Hindlimb muscle (tissue), 1 donor: ENCODE measurements at places on chromosomes 2 and 18.

DNA sequence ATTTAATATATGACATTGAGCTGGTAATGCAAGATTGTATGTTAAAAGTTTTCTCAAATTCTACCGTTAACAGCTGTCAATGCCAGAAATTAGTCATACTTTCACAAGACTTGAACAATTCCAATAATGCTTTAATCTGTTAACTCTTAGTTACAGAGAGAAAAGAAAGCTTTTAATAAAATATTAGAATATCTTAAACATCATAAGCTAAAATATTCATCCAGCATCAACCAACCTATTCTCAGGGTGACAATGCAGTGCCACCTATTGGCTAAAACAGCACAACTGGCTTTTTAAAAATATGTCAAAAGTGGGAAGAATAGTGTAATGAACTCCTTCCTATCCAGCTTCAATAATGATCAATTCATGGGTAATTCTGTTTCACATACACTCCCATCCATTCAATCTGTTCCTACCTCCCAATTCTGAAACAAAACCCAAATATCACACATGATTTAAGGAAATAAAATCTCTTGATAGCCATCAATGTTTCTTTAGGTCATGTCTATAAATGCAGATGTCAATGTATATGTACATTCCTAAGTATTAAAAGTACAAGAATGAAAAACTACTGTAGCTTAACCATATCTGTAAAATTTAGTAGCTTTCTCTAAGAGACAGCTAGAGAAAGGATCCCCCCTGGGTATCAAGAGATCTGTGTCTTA is 79.8 kb upstream of the CCDC141 start:
- peak; percentile 10 for DNase-seq

- no peak for DNase-seq
These were observed 964.1 kb upstream of the NXPH2 start for GRCh38 chr2:139744273-139744672.

DNA sequence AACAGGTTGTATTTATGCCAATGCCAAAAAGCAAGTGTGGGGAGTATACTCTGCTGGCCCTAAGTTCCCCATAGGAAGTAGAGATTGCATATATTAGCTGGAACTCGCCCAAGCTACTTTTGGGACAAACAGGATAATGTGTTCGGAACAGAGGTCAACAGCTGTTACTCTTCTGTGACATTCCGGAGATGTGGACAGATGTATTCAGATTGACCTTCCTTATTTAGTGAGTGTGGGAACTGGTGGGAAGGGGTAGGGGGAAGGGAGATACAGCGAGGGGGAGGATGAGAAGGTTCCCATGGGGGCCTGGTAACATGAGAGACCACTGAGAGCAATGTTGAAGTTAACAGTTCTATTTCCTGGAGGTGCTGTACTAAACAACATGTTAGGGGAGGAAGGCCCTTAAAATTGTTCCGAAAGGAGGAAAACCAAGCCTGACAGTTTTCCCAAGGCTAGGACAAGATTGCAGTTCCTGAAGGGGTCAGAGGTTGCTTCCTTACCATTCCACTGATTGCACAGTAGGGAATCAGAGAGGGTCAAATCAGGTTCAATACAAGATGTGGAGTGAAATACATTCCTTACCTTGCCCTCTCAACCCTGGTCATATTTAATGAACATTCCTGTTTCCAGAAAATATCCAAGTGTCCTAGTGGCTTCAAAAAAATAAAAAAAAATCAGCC is 14.3 kb upstream of the CD28 start:
- DNase-seq = peak; percentile 51

- no peak for DNase-seq
These were observed 91.5 kb upstream of the TMEFF2 start for GRCh38 chr2:192286093-192286701.

- no peak for DNase-seq
These were observed 1.2 kb downstream of the SERPINB5 start for GRCh38 chr18:63477968-63478367.

DNA sequence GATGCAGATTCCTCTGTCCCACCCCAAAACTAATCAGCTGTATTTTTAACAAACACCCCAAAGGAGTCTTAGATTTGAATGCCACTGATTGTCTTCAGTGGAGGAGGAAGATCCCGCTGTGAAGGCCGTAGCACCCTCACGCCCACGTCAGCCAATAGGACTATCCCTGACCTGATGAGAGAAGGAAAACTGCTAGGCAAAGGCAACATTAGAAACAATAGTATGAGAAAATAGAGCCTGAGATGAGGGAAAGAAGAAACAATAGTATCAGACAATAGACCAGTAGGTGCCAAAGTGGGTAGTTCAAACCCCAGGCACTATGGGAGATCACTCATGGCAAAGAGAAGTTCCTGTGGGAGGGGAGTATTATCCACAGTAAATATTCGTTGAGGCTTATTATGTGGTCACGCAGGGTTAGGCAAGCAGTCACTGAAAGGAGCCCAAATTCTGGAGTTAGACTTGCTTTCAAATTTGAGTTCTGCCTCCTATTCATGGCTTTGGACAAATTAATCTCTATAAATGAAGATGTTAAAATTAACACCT is 2.8 kb downstream of the PCBP1 start:
- no peak for DNase-seq

DNA sequence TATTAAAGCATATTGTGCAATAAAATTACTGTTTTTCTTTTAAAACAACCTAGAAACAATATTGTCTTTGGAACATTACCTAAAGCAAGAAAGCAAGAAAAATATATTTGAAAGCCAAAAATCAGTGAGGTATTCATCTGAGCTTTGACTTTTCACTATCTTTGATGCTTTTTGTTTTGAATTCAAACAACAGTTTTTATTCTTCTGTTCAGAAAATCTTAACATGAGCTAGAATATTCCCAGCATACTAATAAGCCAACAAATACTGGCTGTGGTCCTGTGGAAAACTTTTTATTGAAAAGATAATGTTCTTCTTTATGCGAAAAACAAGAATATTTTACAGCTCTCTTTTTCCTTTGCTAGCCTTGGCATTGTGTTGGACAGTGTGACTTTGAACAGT is 19.8 kb downstream of the FAM171B start:
- DNase-seq = peak; percentile 39

- DNase-seq = no peak
These were observed 27.6 kb downstream of the BCL2L11 start for GRCh38 chr2:111148225-111148873.

- DNase-seq = no peak
These were observed 77.8 kb upstream of the PMAIP1 start for GRCh38 chr18:59821983-59822382.

GRCh38 chr2:24016376-24016761 is 6.5 kb downstream of the MFSD2B start:
- DNase-seq = no peak

DNA sequence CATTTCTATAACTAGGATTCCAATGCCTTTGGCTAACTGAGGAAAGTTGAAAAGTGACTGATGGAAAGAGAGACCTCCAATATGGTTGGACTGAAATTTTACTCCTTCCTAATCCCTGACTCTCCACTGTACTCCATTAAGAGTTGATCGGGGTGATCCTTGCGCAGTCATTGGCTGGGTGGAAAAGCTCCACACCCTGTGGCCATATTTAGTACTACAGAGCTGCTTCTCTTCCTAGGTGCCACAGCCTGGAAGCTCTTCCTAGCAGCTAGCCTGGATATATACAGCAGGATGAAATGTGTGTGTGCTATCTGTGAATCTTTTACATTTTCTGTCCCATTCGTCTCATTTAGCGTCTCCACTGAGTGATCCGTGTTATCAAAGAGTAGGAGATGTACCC is 71.2 kb downstream of the MEP1B start:
- no peak for DNase-seq

DNA sequence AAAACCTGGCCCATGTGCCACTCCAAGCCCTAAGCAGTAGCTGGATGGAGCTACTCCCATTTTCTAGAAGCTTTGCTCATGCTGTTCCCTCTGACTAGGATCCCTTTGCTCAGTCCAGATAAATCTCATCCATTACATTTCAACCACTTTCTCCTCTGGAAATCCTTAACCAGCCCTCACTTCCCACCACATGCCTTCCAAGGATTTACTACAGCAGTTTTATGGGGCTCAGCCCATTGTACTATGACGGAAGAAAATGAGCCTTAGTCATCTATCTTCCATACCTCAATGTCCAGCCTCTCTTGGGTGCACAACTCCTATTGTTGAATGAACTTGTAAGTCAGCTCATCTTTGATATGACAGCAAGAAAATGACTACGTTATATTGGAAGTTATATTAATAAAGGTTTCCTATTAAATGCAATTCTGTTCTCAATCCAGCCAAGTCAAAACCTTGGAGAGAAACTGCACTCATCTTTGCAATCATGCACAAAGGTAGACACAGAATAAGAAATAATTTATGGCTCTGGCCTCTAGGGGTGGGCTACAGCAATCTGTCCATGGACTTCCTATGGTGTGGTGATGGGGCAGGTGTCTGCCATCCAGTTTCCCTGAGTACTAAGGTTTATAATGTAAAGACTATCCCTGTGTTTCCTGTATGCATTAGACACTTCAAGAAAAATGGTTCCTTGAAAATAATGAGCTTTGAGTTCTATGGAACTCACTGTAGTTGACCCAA is 3.4 kb downstream of the B4GALT6 start:
- DNase-seq = no peak

DNA sequence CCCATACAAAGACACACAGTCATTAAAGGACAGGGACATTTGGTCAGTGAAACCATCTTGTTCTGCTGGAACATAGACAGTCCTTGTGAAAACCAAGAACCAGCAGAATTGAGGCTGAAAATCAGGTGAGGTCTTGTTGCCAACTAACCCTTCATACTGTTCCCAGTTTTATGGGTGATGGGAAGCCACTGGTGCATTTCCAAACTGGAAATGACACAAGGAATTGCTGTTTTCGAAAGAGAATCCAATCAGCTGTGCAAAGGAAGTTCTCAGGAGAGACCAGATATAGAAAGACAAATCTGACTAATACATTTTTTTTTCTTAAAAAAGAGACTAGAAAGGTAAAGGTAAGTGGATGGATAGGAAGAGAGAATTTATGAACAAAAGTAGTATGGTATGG is 948.2 kb downstream of the TSN start:
- DNase-seq = no peak

DNA sequence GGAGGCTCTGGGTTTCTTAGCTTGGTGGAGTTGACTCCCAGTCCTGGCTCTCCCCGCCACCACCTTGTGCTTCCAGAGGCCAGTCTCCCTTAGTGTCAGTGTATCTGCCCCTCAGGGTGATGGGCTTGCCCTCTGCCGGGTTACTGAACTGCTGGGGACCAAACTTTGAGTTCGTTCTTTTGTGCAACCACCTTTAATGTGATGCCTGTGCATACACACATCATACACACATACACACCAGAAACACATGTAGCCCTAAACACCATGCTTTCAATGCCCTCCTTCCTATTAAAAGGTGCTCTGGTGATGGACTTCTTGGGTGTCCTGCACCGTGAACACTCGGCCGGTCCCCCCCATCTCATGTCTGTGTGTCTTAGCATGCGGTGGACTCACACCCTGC is 315.1 kb upstream of the EPAS1 start:
- no peak for DNase-seq

GRCh38 chr18:34783501-34783900 is 73.4 kb downstream of the DTNA start:
- no peak for DNase-seq

- DNase-seq = no peak
These were observed 38.9 kb upstream of the PNO1 start for GRCh38 chr2:68118816-68119215.

GRCh38 chr2:221911890-221912289 is 339.8 kb upstream of the EPHA4 start:
- no peak for DNase-seq

GRCh38 chr2:27833931-27834330 is 56.3 kb downstream of the RBKS start:
- no peak for DNase-seq

GRCh38 chr18:6627645-6628044 is 101.9 kb upstream of the ARHGAP28 start:
- DNase-seq = no peak

DNA sequence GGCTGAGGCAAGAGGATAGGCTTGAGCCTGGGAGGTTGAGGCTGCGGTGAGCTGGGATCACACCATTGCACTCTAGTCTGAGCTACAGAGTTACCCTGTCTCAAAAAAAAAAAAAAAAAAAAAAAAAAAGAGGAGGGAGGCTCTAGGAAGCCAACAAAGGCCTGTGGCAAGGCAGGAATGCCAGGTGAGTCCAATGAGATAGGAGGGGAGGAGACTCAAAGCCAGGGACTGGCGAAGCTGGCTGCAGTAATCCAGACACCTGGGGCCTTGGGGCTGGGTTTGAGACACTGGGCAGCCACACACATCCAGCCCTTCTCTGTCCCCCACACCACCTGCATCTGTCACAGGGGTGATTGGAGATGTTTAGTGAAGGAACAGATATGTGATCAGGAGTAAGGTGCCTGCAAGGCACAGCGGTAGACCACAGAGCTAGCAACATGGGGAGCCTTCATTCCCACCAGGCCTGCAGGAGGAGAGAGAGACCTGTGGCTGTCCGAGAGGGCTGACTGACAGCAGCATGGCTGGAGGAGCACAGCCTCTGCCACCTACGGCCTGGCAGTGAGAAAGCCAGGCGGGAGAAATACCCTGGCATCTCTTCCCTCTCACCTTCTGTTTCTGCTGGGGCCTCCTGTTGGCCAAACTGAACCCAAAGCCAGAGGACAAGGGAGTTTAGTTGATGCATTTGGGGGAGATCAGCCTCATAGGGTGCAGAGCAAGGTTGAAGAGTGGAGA is 9.5 kb downstream of the CHPF start:
- no peak for DNase-seq

GRCh38 chr2:178880257-178880656 is 73.0 kb upstream of the TTN start:
- no peak for DNase-seq

DNA sequence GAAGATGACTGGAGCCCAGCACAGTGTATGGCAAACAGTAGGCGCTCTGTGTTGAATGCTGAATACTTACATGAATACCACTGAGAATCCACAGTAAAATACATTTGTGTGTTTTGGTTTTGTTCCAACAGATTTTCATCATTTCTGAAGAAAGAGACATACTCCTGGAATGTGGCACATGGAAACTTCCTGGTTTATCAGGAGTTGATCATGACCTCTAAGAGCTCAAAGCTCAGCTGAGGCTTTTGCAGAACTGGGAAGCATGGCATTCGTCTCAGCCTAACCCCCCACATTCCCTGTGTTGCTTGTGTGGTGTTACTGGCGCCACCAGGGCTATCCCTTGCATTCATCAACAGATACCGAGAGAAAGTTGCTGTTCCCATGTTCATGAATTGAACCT is 316.9 kb upstream of the REV1 start:
- no peak for DNase-seq

- DNase-seq = no peak
These were observed 725.2 kb downstream of the CPS1 start for GRCh38 chr2:211281430-211282073.

DNA sequence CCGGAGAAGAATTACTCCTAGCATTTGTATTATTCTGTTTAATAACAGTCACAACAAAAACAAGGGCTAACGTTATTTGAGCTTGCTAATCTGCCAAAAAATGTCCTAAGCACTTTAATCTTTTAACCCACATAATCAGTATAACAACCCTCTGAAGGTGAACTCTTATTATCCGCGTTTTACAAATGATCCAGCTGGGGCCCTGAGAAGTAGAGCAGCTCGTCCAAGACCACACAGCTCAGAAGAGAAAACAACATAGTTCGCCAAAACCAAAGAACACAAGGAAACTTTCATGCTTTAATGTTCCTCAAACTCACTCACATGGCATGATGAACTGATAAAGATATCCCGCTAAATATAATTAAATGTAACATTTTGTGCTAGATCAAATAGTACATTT is 159.7 kb upstream of the ZNF236 start:
- DNase-seq = no peak
